ENCODE measurements at places on chromosomes 11 and 22.

- DNase-seq: no peak
Observed at GRCh38 chr11:46278387-46279125, 1.1 kb downstream of the CREB3L1 start.

DNA sequence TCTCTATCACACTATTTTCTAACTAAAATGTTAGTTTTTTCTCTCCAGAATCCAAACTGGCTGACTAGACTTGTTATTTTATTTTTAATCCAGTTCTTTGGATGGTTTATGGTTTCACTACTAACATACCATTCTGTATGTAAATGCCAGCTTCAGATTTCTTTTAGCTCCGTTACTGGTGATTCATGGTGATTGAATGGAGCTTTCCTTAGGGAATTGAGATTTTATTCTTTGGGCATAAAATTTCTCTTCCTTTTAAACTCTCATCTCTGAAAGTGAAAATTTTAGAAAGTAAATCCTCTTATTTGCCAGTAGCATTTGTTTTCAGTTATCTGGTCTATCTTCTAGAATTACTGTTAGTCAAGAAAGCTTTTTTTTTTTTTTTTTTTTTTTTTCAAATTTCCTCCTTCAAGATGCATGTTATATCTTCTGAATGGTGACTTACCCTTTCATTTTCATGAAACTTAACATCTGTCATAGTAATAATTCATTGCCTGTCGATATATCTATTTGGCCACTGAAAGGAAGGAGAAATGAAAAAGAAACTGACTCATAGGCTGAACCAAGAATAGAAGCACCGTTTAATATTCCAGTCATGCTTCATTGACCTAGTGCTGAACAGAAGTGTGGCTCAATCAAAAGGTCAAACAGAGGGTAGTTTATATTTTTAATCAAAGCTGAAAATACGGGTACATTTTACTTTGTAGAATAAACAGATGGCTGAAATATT lies 6.4 kb downstream of the ENDOD1 start:
- no peak for DNase-seq

DNA sequence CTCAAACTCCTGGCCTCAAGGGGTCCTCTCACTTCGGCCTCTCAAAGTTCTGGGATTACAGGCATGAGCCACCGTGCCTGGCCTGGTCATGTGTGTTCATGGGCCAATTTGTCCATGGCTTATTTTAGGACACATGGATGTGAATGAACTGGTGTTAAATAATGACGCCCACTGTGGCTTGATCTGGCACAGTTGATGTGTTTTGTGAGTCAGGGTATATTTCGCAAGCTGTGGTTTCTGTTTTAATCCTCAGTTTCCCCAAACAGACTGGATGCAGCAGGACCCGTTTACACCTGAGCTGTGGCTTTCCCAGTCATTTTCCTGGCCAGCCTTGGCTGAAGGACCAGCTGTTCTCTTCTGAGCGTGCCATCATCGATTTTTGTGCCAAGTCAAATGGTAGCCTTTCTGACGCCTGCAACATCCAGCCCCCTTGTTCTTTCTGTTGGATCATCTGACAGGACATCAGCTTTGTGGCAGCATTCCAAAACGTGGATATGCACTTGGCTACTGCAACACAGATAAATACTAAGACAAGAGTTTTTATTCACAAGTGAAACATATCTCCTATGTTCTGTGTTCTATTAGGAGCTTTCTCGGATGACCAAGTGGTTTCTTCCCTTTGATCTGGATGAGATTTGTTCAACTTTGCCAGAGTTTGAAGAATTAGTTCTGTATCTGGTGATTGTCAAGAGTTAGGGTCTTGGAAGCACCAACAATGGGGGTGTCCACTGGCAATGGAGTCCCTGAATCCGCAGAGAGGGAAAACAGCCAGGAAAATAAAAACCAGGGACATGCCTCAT lies 40.0 kb upstream of the SEPTIN5 start:
- no peak for DNase-seq

DNA sequence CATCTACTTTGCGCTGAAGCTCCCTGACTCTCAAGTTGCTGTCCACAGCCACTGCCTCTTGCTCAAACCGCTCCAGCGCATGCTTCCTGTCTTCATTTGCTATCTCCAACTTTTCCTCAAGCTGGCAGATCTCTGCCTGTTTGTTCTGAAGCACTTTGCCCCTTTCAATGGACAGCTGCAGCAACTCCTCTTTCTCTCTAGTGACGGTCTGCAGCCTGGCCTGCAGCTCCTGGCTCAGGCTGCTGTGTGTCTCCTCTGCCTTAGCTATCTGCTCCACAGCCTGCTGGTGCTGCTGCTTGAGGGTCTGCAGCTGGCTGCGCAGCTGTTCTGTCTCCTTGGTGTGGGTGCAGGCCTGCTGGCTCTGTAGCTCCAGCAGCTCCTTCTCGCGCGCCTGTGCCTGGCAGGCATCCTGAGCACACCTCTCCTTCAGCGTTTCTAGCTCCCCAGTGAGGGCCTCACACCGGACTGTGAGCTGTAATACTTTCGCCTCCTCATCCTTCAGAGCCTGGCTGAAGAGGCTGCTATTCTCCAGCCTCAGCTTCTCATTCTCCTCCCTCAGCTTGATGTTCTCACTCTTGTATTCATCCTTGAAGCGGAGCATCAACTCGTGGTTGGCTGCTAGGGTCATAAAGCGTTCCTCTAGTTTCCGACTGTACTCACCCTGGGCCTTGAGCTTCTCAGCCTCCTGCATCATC lies 723 bp downstream of the CCDC89 start:
- no peak for DNase-seq

DNA sequence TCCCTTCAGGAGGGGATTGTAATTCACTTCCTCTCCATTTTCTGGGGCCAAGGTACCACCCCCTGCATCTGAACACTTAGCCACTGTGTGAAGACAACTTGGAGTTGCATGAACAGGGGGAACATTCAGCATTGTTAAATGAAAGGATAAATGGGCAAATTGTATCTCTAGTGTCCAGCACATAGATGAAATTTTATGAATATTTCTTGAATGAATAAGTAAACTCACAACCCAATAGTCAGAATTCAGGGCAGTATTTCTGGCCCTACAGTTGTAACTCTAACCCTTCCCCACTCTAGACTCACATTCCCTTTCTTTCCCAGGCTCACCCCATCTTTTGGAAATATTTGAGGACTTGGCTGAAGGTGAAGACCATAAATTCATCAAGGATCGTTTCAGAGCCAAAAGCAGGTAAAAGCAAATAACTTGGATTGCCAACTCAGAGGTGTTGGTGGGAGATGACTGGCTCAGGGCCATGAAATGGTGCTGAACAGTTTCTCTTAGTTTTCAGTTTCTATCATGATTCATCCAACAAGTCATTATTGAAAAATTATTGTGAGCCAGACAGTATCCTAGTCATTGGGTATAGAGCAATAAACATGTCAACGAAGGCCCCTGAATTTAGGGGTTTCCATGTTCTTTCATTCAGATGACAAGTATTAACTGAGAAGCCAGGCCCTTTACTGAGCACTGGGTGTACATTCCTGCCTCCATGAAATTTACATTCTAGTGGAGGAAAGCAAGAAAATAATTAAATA lies 33.3 kb upstream of the ZC3H12C start:
- no peak for DNase-seq

DNA sequence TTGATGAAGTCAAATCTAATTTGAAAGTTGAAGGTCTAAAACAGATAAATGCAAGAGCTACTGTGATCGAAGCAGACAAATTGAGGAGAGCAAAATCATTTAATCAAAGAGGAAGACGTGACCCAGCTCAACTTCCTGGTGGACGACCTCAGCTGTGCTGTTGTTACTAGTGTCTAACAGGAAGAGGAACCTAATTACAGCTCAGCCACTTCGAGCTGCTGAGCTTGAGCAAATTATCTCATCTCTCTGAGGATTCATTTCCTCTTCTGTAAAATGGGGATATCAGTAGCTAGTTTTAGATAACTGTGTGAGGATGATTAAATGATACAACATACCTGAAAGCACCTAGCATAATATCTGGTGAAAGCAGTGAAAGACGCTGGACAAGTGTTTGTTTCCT lies 48.6 kb upstream of the OLFML1 start:
- no peak for DNase-seq

DNA sequence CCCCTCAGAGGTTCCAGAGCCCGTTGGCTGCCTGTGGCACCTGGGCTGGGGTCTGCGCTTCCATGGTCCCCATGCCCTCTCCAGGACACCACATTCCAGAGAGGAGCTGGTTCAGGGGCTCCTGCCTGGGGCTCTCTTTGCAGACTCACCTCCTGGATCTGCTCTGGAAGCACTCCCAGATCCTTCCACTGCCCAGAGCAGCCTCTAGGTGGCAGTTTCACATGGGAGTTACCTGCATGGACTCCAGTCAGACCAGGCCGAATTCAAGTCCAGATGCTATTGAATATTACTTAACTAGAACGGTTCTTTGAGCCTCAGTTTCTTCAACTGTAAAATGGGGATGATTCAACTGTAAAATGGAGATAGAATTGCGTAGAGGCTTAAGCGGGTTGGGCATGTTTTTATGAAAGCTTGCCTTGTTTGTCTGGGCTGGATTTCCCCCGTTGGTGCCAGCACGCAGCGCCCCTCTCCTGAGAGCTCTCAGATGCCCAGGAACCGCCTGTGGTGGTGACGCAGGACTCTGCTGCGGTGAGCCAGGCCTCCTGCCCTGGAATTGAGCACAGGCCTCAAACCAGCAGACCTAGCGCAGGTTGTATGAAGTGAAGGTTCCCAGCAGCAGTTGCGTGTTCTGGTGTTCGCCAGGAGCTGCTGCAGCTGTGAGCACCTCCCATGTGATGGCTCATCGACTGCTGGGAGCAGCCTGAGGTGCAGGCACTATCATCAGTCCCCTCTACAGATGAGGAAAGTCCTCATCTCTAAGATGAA lies 44.2 kb downstream of the LMO1 start:
- DNase-seq: no peak

All from activated naive CD4-positive, alpha-beta T cell (primary cell).